Vein endothelial cell (primary cell): ENCODE measurements at places on chromosomes 7 and 10. TPM values are rescaled to one million over a fixed set of nuclear protein-coding genes. Genes with fewer than 3 reads are reported as not detected.

Gene CYP3A7
- total RNA-seq = 0.10 TPM in 1 of 2 replicates, not detected in the other

Gene HMX2
- total RNA-seq = not detected in 2 replicates

Gene ABI1
- total RNA-seq = 69.9 and 91.6 TPM in 2 replicates

Gene PNLIPRP2
- total RNA-seq = not detected in 2 replicates
